ENCODE measurements at places on chromosomes 7 and 10. TPM values are rescaled to one million over a fixed set of nuclear protein-coding genes. Genes with fewer than 3 reads are reported as not detected.
A peak's percentile ranks its signal among the peaks of the same experiment; 100 is the strongest.

DNA sequence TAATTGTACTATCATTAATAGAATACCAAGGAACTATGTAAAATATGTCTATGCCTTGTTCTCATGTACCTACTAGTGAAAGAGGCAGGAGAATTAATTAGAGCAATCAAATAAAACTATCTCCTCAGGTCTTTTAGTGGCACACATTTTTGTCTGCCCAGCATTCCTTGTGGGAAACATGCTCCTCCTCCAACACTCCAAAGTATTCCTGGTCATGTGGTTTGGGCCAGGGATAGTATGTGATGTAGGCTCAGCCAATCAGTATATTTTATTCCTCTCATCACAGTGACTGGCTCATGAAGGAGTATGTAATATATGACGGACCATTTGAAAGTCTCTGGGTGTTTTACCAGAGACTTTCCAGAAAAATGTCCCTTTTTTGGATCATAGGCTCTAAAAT, 16.7 kb upstream of the SYPL1 start:
- no peaks in the 10 kb centered on the region for H3K4me1 ChIP-seq
- H3K27me3 ChIP-seq: no peaks in the 10 kb centered on the region
- no peak overlapping the region for H3K4me3 ChIP-seq

DNA sequence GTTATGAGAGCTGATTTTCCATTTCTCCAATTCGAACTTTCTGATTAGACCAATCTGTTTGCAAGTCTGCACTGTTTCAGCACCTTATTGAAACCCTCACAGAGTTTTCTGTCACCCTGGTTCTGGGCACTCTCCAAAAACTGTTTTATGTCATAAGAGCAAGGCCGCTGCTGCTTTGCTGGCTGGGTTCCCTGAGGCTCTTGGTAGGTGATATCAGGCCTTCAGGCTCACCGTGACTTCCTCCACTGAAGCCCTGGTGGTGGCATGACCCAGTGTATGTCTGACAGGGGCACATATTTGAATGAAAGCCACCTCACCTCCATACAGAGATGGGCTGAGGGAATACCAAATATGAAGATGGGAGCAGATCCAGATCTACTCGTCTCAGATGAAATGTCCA, 8.3 kb downstream of the RABGEF1 start:
- H3K4me3 ChIP-seq: no peak overlapping the region
- no peak overlapping the region for H3K27ac ChIP-seq
- H3K36me3 ChIP-seq: peaks cover 4% of the 10 kb centered on the region
- no peaks in the 10 kb centered on the region for H3K4me1 ChIP-seq
- H3K27me3 ChIP-seq: no peaks in the 10 kb centered on the region

DNA sequence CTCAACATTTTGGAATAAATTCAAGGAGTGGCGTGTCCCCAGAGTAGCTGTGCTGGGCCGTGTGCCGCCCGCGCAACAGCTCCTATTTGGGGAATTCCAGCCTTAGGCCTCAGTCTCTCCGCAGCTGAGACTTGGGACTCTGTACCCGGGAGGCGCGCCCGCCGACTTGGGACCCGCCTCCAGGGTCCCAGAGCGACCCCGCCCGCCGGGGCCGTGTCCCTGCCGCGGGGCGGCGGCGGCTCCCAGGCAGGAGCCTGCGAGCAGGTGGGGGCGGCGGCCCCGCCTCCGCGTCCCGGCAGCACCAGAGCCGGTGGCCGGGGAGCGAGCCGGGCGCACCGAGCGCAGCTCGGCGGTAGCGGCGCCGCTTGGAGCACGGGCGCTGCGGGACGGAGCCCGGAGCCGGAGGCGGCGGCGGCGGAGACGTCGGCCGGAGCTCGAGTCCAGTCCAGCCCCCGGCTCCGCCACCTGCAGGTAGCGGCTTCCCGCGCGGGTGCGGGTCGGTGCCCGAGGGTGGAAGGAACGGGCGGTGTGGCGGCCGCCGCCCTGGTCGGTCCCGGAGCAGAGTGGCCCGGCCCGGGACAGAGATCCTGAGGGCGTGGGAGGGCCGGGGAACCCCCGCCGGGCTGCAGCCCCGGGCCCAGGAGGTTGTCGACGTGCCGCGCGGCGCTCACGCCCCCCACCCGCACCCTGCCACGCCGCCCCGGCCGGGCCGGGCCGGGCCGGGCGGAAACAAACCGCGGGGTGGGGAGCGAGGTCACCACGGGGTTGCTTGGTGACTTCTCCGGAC, at the start of gene WIPF3:
Gene WIPF3 (plus strand): TSS at position 301 of the 787 bp plus-strand sequence. CDS start 28,217 bp downstream, outside the sequence.
- H3K36me3 ChIP-seq: no peaks in the 10 kb centered on the region
- peak within 1 kb of the TSS; percentile 88 for H3K4me3 ChIP-seq
- peak; percentile 72 for DNase-seq
- no peak within 1 kb of the TSS for H3K27ac ChIP-seq

MUC3A gene
- total RNA-seq: 29.2 TPM

GRCh38 chr10:70679498-70679897, 7.2 kb downstream of the ADAMTS14 start:
- no peaks in the 10 kb centered on the region for H3K27me3 ChIP-seq
- no peaks in the 10 kb centered on the region for H3K36me3 ChIP-seq
- no peaks in the 10 kb centered on the region for H3K4me1 ChIP-seq
- no peak overlapping the region for H3K4me3 ChIP-seq
- no peak for DNase-seq
- no peak overlapping the region for H3K27ac ChIP-seq

NKX1-2 gene
- total RNA-seq: 15.3 TPM

- no peaks in the 10 kb centered on the region for H3K27me3 ChIP-seq
- no peak overlapping the region for H3K27ac ChIP-seq
- no peak overlapping the region for H3K4me3 ChIP-seq
- no peaks in the 10 kb centered on the region for H3K36me3 ChIP-seq
Measured at GRCh38 chr7:110922906-110923305, 168.0 kb upstream of the LRRN3 start.

GRM8 gene
- 1.2 TPM for total RNA-seq

DNA sequence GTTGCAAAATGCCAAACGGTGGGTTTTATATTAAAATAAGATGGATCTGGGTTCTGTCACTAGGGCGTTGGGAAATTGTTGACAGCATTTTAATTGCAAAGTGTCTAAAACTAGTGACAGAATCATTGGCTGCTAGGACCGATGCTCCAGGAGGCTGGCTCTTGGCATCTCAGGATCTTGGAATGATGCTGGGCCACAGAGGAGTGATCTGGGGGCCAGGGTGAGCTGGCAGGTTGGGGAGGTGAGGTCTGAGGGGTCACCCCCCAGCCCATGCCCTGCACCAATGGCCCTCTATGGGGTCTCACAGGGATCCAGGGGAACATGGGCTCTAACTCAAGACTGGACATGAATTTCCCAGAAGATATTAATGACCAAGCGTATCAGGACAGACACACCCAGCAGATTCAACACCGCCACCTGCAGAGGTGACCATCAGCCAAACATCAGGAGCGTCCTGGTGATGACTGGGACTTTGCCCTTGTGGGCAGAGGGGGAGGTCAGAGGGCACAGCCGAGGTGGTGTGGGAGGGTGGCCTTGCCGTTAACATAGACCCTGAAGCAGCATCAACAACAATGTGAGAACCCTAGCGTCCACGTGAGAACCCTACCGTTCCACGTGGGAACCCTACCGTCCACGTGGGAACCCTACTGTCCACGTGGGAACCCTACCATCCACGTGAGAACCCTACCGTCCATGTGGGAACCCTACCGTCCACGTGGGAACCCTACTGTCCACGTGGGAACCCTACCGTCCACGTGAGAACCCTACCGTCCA, 89.0 kb upstream of the PPP2R2D start:
- no peak overlapping the region for H3K4me3 ChIP-seq
- no peak for DNase-seq
- H3K27ac ChIP-seq: no peak overlapping the region
- no peaks in the 10 kb centered on the region for H3K36me3 ChIP-seq

ASZ1 gene
- total RNA-seq: not detected

DNA sequence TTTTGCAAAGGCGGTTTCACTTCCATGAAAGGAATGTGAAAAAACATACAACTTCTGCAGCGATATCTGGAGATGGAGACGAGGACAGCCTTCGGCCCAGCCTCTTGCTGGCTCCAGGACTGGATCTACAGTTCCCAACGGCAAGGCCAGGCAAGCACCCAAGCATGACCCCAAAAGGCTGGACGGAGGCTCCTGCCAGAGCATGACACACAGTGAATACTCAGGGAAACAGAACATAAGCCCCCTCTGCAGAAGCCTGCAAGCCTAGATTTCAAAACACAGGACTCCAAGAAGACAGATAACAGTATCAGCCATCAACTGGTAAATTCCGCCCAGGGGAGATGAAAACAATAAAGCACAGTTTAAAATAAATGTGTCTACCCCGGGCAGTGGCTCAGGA, 3.3 kb upstream of the LRRC27 start:
- no peak overlapping the region for H3K27ac ChIP-seq
- H3K4me1 ChIP-seq: peaks cover 7% of the 10 kb centered on the region
- no peak for DNase-seq
- no peak overlapping the region for H3K4me3 ChIP-seq

DNA sequence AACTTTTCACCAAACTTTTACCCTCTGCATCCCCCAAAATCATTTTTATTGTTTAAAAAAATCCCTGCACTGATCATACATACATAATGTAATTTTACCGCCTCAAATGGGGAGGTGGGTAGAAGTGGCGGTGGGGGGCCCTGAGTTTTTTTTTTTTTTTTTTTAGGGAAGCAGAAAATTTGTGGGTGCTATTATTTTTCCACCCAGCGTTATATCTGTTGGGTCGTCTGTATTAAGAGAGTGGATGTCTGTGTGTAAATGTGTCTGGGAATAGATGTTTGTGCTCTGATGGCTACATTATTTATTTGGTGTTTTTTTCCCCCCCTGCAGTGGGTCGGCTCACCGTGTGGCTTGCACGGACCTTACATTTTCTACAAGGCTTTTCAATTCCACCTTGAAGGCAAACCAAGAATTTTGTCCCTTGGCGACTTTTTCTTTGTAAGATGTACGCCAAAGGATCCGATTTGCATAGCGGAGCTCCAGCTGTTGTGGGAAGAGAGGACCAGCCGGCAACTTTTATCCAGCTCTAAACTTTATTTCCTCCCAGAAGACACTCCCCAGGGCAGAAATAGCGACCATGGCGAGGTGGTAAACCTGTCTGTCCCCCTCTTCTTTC, 438 bp downstream of the ARID5B start:
- peak overlapping the region; percentile 84 for H3K4me3 ChIP-seq
- H3K4me1 ChIP-seq: no peaks in the 10 kb centered on the region

DNA sequence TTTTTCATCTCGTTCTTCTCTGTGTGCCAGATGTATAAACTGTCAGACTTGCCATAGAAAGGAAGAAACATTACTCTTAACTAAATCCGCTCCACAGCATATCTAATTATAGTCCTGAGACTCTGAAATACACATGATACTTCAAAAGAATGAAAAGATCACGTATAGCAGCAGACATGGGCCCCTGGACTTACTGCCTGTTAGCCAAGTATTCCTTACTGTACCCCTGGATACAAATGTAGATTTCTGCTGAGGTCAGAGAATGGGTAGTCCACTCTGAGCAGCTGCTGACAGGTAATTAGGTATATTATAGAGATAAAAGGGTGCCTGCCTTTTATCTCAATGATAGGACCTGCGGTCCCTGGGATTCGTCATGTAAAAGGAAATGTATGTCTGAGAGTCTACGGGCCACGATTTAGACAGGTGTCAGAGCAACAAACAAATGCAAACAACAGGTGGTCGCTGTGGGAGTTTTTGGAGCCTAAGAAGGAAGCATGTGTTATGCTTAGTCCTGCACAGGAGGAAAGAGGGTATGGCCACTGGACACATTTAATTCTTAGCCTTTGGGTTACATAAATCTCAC, 69.4 kb downstream of the VOPP1 start:
- no peaks in the 10 kb centered on the region for H3K27me3 ChIP-seq
- H3K4me3 ChIP-seq: no peak overlapping the region
- H3K4me1 ChIP-seq: no peaks in the 10 kb centered on the region
- H3K36me3 ChIP-seq: peaks cover 6% of the 10 kb centered on the region
- no peak for DNase-seq

DNA sequence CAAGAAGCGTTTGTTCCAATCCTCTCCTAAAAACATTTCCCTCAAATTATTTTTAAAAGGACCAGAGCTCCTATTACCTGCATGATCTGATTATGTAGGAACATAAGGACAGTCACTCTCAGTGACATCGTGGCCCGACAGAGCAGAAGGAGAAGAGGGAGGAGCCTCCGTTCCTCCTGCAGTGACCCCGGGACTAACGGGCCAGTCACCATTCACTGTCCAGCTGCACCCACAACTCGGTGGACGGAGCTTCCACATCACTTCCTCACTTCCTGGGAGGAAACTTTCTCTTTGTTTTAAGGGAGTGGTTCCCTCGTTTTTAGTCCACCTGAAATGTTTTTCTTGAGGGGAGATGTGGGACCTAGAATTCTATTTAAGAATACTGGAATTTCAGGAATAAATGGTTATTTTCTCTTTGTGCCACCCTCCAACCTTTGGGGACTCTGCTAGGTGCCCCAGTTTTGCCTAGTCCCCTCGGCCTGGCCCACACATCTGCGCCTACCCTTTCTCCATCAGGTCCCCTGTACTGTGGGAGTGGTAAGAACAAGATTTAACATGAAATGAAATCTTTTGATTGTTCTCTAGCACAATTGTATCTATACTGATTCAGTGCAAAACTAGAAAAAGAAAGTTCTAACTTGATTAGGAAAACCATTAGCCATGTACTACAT, 173.5 kb upstream of the RNF32 start:
- no peak for DNase-seq
- H3K4me3 ChIP-seq: no peak overlapping the region
- no peak overlapping the region for H3K27ac ChIP-seq
- H3K4me1 ChIP-seq: no peaks in the 10 kb centered on the region
- H3K27me3 ChIP-seq: no peaks in the 10 kb centered on the region

GRCh38 chr10:113071446-113071845, 121.4 kb downstream of the TCF7L2 start:
- peaks cover 5% of the 10 kb centered on the region for H3K4me1 ChIP-seq
- H3K27ac ChIP-seq: no peak overlapping the region
- DNase-seq: no peak
- H3K36me3 ChIP-seq: peaks cover 32% of the 10 kb centered on the region
- H3K4me3 ChIP-seq: no peak overlapping the region

DNA sequence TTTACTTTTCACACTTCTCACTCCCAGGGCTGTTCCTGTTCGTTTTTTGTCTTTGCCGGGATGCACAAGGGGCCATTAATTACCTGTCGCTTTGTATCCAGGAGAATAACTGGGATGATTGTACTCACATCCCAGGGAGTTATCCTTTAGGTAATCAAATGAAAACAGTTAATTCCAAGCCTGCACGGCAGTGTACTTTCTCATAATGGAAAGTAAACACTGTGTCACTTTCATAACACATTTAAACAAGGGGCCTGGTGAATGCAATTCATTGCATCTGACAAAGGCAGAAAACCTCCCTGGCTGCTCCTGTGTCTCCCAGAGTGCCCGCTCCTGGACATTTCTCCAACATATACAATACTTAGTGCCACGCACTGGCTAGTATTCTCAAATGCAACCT, 138.7 kb upstream of the CELF2 start:
- no peaks in the 10 kb centered on the region for H3K4me1 ChIP-seq
- no peaks in the 10 kb centered on the region for H3K27me3 ChIP-seq
- H3K27ac ChIP-seq: no peak overlapping the region

- no peaks in the 10 kb centered on the region for H3K36me3 ChIP-seq
- H3K4me3 ChIP-seq: no peak overlapping the region
- DNase-seq: no peak
- H3K27me3 ChIP-seq: no peaks in the 10 kb centered on the region
- H3K27ac ChIP-seq: no peak overlapping the region
Measured at GRCh38 chr10:132742167-132742836, 43.6 kb downstream of the NKX6-2 start.

GRCh38 chr7:80726666-80727065, 88.2 kb downstream of the CD36 start:
- no peaks in the 10 kb centered on the region for H3K27me3 ChIP-seq
- no peak overlapping the region for H3K27ac ChIP-seq
- no peak overlapping the region for H3K4me3 ChIP-seq
- peaks cover 11% of the 10 kb centered on the region for H3K4me1 ChIP-seq
- no peaks in the 10 kb centered on the region for H3K36me3 ChIP-seq

EGR2 gene
- 3.0 TPM for total RNA-seq

TMEM184A gene
- total RNA-seq: 1.5 TPM

MMP21 gene
- total RNA-seq: not detected

GRCh38 chr10:35208949-35209613, 82.4 kb downstream of the CREM start:
- peaks cover 2% of the 10 kb centered on the region for H3K36me3 ChIP-seq
- H3K4me1 ChIP-seq: peaks cover 14% of the 10 kb centered on the region
- DNase-seq: no peak
